G401 (cell line): ENCODE measurements at places on chromosomes 7 and 10.

- no peak for DNase-seq
Measured at GRCh38 chr10:89518108-89518507, 17.3 kb downstream of the SLC16A12 start.

- no peak for DNase-seq
Measured at GRCh38 chr7:159172400-159172799, 27.7 kb upstream of the VIPR2 start.

DNA sequence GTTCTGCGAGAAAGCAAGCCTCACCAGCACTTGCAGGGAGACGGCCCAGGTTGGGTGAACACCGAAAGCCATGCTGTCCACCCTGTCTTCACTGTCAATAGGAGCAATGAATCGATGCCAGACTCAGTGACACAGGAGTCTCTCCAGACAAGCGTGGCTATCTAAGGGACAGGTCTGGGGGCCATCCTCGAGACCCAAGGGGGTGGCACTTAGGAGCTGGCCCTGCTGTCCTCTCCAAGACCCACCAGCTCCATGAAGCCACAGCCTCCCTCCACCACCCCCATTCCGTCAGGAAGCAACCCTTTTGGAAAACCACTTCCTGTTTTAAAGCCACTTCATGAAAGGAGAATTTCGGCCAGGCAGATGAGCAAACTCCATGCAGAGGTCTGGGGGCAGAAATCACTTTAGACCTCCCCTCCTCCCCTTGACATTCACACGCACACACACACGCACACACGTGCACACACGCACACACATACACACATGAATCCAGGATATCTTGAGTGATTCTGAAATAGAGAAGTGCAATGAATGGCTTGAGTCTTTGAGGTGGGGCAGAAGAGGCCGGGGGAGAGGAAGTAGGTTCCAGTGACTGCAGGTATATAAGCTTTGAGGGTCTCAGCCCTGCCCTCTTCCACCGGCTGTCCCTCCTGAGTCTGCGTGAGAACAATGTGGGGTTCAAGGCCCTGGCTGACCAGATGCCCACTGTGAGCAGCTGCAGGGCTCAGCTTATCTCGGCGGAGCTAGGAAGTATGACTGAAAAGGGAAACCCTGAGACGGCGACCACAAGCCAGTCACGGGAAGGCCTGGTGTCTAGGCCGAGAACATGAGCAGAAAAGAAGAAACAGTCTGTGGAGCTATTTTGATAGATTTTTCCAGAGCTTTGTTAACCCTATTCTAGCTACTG lies 25.0 kb downstream of the RGS10 start:
- no peak for DNase-seq

- DNase-seq: no peak
Measured at GRCh38 chr10:10865913-10866312, 151.8 kb upstream of the CELF2 start.

DNA sequence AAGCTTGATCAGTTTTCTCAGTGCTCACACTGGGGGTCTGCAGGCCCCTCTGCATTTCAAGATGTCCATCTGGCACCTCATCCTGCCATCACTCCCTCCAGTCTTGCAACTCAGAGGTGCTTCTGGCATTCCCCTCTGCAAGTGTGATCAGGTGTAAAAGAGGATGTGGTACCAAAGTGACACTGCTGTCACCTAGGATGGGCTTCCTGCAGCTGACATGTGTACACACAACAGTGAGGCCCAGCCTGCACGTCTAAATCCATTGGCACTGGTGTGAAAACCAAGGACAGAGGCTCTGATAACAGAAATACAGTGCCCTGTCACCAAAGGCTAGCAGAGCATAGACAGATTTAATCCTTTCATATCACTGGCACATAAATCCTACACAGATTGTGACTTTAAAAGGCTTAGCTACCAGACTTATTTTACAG lies 162.5 kb upstream of the CELF2 start:
- DNase-seq: peak; percentile 48

DNA sequence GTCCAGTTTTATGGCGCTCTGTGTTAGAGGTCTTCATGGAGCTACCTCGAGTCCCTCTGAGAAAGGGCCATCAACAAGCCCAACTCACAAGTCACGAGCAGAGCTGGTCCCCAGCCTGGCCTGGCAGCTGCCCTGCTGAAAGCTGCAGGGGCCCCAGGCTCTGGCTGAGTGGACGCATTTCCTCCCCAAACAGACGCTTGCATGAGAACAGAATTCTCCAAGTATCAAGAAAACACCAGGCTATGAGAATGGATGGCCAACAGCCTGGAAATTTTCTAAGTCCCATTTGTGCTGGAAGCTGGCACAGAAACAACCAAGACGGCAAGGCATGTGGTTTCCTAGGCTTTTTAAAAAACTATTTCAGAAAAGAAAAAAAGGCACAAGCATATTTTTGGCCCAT lies 114.8 kb downstream of the FAM53B start:
- DNase-seq: peak; percentile 69

DNA sequence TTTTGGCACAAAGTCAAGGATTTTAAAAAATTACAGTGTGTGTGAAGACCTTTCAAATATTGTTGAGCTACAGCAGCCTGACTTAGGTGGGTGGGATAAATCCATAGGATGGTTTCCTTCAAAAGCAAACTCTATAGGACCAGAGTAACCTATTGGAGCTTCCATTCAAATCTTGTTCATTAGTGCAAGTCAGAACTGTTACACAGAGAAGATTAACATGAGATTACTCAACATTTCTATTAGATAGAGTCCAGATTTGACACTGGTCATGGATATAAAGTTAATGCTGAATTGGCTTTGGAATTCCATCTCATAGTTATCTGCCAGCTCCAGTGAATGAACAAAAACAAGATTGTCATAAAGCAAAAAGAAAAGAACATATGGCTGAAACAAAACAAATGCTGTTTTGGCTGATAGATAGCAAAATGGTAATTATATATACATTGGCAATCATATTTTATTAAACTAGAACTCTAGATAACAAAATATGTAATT lies 129.6 kb upstream of the SEMA3A start:
- no peak for DNase-seq

GRCh38 chr7:107262857-107263256 lies 94.1 kb downstream of the HBP1 start:
- DNase-seq: peak; percentile 88

GRCh38 chr7:30472784-30473775 lies 5.5 kb downstream of the NOD1 start:
- no peak for DNase-seq

GRCh38 chr7:70890147-70890969 lies 241.6 kb upstream of the GALNT17 start:
- no peak for DNase-seq
